ENCODE measurements at places on chromosomes 13 and 19.

DNA sequence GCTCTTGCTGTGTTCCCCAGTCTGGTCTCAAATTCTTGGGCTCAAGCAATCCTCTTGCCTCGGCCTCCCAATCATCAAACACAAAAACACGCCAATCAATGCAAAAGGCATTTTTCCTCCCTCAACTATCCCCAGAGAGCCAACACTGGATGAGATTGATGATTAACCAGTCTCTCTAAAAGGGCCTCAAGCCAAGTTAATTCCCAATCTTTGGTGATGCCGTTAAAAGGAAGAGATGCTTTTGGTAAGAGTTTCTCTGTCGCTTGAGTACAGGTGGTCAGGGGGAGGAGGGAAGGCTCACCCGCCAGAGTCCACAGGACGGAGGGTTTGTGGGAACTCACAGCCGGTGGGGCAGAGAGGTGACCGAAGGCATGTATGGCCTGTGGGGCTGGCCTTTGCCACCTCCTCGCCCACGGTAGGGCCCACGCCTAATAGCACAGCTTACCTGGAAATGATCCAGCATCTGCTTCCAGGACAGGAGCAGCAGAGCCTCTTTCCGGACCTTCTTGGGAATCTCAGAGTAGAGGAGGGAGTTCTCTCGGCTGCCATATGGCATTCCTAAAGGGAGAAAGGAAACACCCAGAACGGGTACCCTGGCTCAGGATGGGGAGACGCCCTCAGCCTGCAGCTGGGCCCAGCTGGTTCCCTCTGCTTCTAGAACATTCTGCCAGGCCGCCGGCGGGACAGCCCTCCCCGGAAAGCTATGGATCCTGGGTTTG, 18.1 kb downstream of the DPP9 start:
- no peak for DNase-seq

GRCh38 chr13:105997581-105998550, 537.6 kb downstream of the EFNB2 start:
- DNase-seq, result no peak

- no peak for DNase-seq
These were observed 52.8 kb downstream of the MYCBP2 start for GRCh38 chr13:77274126-77274525.

DNA sequence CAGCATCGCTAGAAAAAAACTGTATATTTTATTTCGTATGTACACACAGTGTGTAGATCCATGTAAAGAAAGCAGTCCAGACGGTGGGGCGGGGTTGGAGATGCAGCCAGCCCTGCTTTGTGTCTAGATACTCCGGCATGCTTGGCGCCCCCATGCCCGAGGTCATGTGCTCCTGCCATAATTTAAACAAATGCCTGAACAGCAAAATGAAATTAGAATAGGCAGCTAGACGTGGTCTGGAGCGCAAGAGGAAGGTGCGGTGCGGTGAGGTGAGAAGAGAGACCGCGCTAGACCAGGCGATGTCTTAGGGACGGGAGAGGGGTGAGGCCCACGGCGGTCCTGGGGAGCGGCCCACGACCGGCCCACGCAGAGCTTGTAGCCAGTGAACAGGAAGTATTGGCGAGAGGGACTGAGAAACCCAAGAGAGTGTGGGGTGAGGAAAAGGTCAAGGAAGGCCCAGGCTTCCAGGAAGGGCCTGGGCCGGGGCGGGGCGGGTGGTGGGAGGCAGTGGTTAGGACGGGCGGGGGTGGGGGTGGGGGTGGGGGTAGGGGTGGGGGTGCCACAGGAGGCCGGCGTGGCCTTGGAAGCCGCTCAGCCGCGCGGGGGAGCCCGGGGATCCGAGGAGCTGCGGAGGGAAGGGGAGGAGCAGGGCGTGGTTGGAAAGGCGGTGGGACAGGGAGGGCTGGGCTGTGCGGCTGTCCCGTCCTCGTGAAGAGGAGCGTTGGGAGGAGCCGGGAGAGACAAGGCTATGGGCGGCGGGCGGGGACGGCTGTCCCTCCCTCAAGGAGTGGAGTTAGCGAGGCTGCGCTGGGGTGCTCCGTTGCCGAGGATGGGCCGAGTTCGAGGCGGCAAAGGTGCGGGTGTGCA, 254.7 kb upstream of the SGCG start:
- peak; percentile 36 for DNase-seq

DNA sequence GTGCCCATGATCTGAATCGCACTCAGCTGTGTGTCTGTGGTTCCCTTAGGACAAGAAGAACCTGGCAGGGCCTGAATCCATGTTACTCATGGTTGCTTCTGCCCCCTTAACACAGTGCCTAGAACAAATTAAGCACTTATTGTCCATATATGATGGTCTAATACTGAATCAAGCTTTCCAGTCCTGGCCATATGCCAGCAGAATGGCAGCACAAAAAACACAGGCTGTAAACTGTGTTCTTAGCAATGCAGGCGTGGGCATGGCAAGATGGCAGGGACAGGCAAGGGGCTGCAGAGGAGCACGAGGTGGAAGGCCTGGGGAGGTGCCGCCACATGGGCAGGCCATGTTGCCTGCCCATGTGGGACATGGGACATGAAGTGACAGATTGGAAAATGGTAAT, 68.2 kb downstream of the LATS2 start:
- DNase-seq, result no peak

DNA sequence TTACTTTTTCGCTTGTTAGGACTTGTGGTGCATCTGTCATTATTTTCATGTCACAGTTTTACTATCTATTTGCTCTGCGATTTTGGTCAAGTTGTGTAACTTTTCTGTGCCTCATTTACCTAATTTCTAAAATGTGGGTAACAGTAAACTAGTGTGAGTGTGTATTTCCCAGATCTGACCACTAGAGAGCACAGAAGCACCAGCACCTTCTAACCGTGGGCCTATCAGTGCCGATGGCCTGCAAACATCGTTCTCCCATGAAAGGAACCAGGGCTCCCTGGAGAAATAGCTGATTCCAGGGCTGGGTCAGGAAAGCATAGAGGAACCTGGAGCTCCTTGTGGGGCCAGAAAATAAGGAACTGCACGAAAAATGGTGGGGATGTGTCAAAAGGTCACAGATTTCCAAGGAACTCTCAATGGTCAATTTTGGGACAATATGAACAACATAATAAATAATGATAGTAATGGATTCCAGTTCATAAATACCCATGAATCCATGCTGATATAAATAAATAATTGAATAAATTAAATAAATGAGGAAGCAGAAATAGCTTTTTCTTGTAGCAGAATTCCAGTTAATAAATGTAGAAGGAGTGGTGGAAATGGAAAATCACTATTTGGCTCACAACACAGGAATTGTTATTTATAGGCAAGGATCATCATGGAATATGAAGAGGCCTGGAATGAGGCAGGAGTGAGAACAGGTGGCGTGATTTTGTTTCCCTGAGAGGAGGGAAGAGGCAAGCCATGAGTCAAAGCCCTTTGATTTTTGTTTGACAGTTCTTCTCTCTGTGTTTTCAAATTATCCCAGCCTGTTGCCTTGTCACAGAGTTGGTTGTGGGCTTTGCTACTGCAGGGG, 31.1 kb downstream of the CEACAM8 start:
- peak; percentile 9 for DNase-seq

DNA sequence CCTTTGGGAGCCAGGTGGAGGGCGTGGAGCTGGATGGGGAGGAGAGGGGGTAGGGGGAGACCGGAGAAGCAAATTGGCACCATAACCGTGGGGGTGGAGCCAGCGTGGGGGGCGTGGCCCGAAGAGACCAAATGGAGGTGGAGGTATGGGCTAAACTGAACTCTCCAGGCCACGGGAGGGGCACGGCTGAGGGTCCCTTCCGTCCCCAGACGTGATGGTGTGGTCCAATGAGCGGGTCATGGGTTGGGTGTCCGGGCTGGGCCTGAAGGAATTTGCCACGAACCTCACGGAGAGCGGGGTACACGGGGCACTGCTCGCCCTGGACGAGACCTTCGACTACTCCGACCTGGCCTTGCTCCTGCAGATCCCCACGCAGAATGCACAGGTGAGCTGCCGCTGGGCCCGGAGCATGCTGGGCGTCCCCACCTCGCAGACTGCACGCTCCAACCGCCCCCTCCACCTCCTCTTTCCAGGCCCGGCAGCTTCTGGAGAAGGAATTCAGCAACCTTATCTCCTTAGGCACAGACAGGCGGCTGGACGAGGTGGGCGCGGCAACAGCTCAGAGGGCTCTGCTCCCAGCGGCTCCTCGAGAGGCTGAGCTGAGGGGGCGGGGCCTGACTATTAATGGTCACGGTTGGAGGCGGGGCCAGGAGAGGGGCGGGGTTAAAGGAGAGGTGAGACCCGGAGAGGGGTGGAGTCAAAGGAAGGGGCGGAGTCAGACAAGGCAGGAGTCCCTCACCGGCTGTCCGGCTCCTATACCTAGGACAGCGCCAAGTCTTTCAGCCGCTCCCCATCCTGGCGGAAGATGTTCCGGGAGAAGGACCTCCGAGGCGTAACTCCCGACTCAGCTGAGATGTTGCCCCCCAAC, 6.2 kb downstream of the HRC start:
- DNase-seq, result peak; percentile 79

DNA sequence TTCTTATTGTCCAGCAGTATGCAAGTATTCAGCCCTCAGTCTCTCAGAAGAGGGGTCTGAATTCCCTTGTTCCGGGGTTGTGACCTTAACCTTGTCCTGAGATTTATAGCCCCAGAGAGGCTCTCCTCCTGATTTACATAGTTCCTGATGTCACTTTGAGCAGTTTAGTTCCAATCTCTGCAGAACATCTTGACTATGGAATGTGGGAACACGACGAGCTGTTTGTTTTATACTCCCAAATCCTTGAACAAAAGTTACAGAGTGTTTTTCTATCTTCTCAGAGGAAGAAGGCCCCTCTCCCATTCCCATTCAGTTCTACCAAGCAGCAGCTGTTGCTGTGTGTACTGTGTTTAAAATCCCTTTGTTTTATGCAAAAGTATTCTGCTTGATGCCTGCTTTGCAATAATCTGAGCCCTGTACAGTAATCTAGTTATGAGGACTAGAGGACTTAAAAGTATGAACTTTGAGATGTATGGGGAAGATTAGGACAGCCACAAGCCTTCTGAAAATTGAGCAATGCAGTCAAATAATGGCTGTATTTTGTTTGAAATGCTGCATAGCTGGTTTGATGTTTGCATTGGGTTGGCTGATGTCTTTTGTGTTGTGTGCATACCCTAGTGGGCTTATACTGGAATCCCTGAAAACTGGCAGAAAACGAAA, 74.7 kb downstream of the KL start:
- no peak for DNase-seq

DNA sequence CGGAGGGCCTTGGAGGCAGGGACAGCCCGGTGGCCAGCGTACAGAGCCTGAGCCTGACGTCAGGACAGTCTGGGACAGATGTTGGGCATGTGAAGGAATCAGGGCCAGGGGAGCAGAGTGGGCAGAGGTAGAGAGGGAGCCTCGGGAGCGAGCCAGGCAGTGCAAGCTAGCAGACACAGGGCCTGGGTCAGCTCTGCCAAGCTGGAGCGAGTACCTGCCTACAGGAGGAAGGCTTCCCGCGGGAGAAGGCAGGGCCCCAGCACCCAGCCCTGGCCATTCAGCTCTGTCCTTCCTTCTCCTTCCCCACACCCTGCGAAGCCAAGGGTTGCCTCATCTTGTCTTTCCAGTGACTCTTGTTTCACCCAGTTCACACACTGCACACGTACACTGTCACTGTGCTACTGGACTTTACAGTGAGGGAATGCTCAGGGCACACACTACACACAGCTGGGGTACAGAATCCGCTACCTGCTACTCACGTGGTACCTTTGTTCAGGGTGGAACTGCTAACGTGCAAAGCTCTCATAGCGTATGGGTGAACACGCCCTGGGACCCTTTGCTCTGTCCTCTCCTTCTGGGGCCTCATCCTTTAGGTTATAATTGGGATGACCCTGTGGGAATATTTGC, 9.8 kb upstream of the C1QTNF9 start:
- DNase-seq, result no peak

DNA sequence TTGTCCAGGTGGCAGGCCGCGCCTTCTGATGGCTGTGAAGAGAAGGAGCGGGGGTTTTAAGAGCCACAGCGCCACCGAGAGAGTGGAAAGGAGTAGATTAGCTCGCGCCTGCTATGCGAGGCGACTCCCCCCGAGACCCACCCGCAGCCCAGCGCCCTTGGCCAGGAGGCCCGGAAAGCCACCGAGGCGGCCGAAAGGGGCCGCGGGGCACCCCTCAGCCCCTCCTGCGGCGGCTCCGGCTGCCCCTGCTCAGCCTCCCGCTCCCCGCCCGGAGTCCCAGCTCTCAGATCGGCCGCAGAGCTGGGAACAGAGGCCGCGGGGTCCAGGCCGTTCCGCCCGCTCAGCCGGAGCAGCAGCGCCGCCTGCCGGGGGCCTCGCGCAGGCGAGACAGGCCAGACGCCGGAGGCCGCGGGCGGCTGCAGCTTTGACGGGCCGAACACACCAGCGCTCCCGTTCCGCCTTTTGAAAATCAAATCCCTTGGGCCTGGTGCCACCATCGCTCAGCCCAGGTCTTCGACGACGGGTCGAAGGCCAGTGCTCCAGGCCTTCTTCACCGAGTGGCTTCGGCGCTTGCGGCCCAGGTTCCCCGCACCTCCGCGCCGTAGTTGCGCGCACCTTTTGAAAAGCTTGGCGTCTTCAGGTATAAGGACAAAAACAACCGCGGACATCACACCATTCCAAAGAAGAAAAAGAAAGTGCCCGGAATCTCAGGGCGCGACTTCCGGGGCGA, 15.3 kb downstream of the CDX2 start:
- DNase-seq, result peak; percentile 28

DNA sequence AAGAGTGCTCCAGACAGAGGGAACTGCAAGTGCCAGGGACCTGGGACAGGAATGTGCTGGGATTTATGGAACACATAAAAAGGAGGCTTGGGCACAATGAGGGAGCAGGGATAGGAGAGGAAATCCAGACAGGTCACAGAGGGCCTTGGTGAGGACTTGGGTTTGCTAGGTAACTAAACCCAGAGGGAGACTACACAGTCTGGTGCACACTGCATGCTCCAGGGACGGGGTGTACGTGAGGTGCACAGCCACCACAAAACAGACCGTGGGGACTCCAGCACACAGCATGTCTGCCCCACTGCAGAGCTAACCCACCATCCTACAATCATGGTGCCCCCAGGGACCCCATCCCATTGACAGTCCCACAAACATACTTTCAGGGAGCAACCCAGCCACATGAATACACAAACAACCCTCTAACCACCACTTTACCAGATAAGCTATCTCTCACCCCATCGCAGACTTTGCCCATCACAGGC, 5.5 kb upstream of the ZFP36 start:
- no peak for DNase-seq

- no peak for DNase-seq
These were observed 59.7 kb upstream of the TMTC4 start for GRCh38 chr13:100734194-100734720.

- no peak for DNase-seq
These were observed 91.8 kb downstream of the UBL3 start for GRCh38 chr13:29758531-29759114.

GRCh38 chr13:94053986-94054593, 425.4 kb downstream of the DCT start:
- no peak for DNase-seq

- no peak for DNase-seq
These were observed 21.9 kb upstream of the UBE2L5 start for GRCh38 chr13:30400376-30400775.

Data from fibroblast of the conjunctiva (primary cell).